ENCODE measurements at places on chromosomes 2 and 18.

DNA sequence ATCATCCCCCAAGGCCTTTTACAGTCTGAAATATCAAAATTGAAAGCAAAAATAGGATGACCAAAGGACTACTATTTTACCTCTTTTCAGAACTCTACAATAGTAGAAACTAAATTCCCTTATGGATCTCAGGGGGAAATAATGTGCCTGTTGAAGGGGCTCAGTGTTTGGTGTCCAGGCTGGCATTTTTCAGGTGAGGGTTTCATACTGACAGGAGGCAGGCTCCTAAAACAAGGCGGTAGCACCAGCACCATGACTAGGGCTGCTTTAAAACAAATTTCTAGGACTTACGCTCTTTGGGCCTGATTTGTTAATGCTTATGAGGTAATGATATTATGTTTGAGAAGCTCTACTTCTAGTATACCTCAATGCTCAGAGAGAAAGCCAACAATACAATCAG, 5.2 kb upstream of the BOLA3 start:
- DNase-seq = no peak

DNA sequence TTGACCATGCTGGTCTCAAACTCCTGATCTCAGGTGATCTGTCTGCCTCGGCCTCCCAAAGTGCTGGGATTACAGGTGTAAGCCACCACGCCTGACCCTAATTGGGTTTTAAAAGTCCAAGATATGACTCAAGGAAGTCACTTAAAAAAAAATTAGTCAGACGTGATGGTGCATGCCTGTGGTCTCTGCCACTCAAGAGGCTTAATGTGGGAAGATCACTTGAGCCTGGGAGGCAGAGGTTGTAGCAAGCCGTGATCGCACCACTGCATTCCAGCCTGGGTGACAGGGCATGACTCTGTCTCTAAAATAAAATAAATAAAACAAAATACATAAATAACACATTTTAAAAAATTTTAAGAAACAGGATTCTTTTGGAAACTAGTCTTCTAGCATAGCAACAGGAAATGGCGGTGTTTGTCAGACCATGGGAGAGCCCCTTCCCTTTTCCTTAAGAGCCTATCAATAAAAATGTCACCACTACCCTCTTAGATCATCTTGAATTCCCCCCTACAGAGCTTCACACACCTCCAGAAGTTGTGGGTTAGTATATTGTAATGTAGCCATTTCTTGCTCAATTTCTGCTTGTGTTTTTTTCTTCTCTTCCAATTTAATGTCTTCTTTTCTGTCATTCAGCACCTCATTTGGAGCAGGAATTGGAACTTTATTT, 20.1 kb downstream of the SFT2D3 start:
- no peak for DNase-seq

- DNase-seq = no peak
These were observed 105.0 kb upstream of the KIF5C start for GRCh38 chr2:148770047-148770446.

GRCh38 chr2:69863298-69863697, 30.5 kb upstream of the SNRNP27 start:
- DNase-seq = no peak

DNA sequence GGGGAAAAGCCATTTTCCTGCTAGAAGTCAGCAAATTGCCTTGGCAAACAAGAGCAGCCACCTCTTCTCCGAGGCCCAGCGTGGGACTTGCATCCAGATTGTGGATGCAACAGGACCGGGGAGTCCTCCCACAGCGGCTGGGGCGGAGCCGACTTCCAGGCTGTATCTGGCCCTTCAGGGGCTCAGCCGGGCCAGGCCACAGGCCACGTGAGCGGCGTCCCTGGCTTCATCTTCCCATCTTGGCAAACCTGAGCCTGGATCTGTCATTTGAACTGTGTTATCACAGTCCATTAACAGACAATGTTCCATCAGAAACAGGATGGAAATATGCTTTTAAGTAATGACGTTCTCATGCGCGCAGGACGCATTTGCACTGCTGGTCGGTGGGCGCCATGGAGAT, 483.5 kb upstream of the SALL3 start:
- no peak for DNase-seq

DNA sequence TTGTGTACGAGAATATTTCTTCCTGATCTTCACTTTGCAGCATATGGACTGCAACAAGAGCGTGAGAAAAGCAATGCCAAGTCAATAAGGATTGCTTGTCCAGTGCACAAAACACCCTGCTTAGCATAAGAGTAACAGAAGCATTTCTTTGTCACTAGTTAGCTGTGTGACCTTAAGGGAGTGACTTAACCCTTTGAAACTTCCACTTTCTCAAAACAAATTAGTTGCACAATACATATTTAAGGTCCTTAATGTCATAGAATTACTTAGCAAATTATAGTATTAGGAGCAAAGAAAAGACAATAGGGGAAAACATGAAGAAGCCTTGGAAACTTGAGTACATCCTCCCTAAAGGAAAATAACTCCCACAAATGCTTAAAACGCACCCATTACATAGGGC, 230.1 kb downstream of the RNF152 start:
- DNase-seq = no peak

- no peak for DNase-seq
These were observed 36.9 kb downstream of the EPC2 start for GRCh38 chr2:148681443-148681842.

- no peak for DNase-seq
These were observed 31.7 kb downstream of the CELF4 start for GRCh38 chr18:37533647-37534584.

DNA sequence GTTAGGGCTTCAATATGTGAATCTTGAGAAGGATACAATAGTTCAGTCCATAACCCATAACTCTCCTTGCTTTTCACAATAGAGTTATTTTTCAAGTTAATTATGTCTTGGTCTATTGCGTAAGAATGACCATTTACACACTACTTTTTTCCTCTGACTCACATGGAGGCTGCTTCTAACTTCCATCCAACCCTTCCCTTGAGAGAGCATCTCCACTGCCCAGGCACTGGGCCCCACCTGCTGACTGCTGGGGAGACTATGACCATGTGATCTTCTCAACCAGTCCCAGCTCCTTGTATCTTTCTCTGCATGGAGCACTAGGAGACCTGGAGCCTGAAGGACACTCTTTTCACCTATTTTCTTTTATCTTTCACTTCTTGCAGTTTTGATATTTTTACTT, 251.5 kb downstream of the GPD2 start:
- DNase-seq = peak; percentile 77

DNA sequence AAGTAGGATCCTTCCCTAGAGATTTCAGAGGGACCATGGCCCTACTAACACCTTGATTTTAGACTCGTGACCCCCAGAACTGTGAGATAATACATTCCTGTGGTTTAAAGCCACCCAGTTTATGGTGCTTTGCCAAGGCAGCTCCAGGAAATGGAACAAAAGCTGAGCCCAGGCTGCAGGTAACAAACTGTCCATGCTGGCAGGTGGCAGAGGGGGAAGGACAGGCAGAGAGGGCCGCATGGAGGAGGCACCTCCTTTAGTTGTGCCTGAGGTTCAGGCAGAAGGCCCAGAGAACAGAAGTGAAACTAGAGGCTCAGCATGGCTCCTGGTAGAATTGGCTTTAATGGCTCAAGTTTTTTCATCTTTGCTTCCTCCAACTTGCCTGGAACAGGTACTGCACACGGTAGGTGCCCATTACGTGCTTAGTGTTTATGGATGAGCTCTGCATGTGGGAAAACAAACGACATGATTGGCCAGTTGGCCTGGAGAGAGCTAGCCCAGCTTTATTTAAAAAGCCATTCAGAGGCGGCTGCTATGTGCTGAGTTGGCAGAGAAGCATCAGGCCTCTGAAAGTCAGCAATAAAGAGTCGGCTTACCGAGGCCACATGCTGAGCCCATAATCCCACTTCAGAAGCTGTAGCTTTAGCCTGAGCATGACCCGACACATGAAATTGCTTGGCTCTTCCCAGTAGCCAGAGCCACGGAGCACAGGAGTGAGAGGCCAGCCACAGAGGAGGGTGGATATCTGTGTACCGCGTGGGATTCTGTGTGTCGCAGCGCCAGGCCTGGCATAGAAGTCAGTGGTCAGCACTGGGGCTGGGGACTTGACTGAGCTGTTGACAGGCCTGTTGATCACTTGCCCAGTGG, 36.5 kb downstream of the HS1BP3 start:
- peak; percentile 35 for DNase-seq

GRCh38 chr18:70075906-70076305, 128.2 kb upstream of the CD226 start:
- no peak for DNase-seq

DNA sequence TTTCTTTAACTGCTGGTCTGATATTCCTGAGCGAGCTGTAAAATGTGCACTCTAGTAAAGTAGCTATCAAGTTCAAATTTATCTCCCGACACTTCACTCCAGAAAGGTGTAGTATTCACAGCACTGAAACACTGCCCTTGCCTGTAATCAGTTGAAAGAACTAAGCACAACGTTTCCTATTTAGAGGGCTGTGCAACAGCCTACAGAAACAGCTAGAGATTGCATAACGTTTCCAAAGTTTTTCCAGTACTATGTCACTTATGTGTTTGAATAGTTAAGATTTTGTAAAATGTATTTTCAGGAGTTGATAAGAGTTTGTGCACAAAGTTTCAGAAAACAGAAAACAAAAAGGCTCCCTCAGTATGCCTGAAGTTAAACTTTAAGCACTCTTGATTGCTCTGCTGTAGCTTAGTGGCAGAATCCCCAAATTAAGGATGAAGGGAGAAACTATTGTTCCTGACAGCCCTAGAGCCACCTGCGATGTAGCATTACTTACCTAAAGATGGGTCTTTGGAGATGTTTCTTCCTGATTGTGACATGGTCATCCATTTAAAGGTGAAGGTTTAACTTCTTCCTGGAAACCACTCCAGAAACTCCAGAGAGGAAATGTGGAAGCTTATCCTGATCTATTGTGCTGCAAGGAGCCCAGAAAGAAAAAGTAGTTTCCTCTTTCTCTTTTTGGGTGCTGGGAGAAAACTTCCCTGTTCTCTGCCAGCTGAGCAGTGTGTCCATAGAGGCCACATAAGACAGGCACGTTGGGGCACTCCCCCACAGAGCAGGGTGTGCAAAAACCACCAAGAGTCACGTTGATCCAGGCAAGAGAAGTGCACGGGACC, 536 bp downstream of the PDE1A start:
- peak; percentile 26 for DNase-seq

DNA sequence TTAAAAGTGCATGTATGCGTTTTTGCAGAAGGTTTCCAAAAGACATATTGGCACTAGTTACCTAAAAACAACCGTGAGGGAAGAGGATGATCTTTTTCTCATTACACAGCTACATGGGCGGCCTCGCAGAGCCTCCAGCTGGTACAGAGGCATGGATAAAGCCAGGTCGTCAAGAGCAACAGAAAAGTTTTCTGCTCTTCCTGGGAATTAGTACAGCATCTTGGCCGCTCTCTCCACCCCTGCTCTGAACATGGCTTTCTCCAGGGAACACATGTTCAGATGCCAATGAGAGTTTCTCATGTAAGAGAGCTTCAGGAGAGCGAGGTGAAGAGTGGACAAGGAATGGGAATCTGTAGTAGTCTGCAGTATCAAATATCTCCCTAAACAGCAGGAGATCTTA, 108.4 kb downstream of the ZEB2 start:
- no peak for DNase-seq

DNA sequence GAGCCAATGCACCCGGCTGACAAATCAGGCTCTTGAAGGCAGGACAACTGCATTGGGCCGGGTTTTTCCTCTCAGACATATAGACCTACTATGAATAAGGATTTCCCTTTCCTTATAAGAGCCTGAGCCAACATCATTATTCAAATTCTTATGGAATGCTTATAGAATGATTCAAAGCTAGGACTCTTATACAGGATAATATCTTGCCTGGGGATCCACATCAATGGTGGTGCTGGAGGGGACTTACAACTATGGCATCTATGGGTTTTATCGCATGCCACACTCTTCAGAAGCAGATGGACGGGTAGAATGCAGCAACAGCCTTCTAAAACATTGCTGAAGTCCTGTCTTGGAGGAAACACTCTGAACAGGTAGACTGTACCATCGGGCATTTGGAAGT, 296.8 kb upstream of the KYNU start:
- DNase-seq = no peak

- DNase-seq = peak; percentile 77
These were observed 2.5 kb downstream of the TMBIM1 start for GRCh38 chr2:218289639-218290315.

DNA sequence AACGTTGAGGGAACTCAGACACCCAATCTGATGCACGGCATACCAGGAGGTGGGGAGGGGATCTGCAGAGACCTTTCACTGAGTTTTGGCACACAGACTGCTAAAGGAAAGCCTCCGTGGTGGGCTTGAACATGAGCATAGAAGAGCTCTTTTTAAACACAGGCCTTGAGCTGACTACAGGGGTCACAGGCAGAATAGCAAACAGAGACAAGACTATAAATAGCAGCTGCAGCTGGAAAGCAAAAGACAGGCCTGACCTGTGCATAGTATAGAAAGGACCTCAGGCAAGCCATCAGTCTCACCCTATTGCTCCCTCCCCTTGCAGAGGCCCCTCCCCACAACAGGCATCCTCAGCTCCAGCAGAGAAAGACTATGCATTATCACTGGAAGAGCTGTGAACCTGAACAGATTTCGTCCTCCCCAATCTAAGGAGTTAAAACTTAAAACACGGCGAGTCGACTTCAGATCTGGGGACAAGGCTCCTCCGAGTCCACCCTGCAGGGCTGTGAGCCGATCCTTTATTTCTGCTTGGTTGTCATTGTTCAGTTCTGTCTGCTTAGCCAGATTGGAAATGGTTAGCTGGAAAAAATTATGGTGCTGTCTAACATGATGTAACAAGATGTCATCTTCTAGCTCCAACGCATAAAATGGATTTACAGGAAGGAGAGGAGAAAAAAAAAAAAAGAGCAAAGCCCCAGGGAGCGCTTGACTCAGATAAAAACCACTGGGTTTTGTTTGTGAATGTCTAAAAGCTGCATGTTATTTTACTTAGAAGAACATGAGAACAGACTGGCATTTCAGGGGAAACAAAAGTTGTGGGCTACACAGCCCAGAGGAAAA, 25.2 kb upstream of the LCLAT1 start:
- DNase-seq = peak; percentile 90

GRCh38 chr2:214904634-214905033, 95.2 kb upstream of the BARD1 start:
- DNase-seq = no peak

- DNase-seq = no peak
These were observed 230.3 kb downstream of the PDE11A start for GRCh38 chr2:177842243-177842642.

DNA sequence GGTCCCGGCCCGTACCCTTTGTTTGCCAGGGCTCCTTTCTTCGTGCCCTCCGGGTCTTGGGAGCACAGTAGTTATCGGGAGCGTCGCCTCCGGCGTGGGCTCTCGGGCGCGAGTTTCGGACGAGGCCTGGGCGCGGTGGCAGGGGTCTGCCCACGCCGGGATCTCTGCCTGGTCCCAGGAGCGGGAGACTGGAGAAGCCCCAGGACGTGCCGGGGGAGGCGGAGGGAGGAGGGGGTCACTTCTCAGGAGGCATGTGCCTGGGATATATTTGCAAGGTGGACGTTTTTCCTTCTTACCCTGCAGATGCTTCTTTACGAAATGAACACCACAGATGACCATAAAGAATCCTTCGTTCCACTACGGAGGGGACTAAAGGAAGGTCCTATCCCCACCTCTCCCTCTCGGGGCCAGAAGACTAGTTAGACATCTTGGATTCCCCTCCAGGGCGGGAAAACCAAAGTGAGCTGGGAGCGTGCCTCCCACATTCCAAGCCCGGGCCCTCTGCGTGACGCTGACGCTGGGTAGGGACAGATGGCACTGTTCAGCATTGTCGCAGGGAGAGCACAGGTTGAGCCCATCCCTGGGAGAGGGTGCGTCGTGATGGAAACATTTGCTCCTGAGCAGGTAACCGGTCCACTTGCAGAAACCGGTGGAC, 483 bp upstream of the FHL2 start:
- DNase-seq = no peak

Measured in fibroblast of mammary gland (primary cell).